ENCODE measurements at places on chromosomes 6 and 20.

DNA sequence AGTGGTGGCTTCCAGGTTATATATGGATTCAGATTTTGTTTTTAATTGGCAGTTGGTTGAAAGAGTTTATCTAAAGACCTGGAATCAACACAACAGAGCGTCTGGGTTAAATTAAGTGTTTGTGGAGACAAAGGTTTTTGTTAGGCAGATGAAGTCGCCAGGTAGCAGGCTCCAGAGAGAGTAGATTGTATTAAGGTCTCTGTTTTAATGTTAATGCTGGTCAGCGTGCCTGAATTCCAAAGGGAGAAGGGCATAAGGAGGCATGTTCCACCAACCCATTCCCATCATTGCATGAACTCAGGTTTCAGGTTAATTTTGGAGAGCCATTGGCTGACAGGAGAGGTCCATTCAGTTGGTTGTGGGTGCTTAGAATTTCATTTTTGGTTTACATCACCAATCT lies 744.1 kb upstream of the GJE1 start:
- DNase-seq = no peak

GRCh38 chr6:17580518-17581048 lies 19.5 kb upstream of the FAM8A1 start:
- no peak for DNase-seq

DNA sequence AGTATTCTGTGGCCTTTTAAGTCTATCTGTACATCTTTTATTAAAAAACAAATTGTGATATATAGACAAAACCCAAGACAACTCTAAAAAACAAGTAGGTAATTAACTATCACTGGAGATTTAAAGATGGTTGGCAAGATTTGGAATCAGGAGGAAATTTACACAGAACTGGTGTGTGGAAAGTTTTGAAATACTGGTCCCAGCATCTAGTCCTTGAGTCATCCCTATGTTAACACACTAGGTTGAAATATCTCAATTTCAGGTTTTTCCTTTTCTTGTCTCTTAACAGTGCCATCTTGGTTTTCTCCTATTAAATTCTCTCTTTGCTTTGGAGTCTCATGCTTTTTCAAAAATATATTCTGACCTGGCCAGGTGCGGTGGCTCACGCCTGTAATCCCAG lies 27.5 kb downstream of the SASH1 start:
- DNase-seq = no peak

DNA sequence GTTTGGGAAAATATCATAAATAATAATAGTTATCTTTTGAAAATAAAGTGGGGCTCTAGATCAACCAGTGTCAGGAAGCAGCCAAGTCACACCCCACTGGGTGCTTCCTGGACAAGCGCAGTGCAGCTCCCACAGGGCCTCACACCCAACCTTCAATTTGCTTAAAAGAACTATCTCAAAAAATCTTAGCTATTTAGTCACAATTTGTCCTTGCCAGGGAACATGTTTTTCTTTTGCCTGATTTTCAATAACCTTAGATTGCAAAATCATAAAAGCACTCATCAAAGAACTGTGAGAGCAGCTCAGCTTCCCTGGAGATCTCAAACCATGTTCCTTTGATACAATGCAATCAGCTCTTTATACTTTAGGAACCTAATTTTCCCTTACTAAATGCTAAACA lies 1.6 kb upstream of the NCOA7 start:
- DNase-seq = no peak

DNA sequence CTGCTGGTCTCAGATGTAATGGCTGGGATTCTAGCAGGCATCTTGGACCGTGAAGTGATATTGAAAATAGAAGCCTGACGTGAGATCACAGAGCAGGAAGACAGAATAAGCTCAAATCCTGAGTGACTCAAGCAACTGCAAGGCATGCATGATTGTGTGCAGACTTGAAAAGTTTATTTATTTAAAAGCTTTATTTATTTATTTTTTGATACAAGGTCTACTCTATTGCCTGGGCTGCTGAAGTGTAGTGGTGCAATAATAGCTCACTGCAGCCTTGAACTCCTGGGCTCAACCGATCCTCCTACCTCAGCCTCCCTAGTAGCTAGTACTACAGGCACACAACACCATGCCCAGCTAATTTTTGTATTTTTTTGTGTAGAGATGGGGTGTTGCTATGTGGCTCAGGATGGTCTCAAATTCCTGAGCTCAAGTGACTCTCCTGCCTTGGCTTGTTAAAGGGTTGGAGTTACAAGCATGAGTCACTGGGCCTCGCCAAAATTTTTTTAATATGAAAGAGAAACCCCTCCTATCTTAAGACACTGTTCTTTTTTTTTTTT lies 40.1 kb upstream of the RNF144B start:
- no peak for DNase-seq

- no peak for DNase-seq
These were observed 137.5 kb downstream of the ATXN1 start for GRCh38 chr6:16623731-16624130.

GRCh38 chr6:4129446-4129845 lies 5.9 kb downstream of the ECI2 start:
- no peak for DNase-seq

DNA sequence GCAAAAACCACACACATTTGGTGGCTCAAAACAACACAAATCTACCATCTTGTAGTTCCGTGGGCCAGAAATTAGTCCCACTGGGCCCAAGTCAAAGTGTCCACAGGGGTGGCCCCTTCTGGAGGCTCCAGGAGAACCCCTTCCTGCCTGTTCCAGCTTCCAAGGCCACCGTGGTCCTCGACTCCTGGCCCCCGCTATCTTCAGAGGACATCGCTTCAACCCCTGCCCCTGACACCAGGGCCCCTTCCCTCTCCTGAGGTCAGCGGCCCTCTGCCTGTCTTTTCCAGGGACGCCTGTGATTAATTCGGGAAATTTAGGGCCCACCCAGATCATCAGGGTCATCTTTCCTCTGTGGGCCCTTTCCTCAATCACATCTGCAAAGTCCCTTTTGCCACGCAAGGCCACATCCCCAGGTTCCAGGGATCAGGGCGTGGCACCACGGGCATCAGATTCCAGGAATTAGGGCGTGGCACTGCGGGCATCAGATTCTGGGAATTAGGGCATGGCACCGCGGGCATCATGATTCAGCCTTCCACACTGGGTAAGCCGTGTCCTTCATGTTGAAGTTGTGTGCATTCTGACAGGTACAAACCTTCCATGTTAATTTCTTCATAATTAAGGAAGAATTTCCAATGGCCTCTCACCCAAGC lies 59.9 kb upstream of the SMOC2 start:
- no peak for DNase-seq

DNA sequence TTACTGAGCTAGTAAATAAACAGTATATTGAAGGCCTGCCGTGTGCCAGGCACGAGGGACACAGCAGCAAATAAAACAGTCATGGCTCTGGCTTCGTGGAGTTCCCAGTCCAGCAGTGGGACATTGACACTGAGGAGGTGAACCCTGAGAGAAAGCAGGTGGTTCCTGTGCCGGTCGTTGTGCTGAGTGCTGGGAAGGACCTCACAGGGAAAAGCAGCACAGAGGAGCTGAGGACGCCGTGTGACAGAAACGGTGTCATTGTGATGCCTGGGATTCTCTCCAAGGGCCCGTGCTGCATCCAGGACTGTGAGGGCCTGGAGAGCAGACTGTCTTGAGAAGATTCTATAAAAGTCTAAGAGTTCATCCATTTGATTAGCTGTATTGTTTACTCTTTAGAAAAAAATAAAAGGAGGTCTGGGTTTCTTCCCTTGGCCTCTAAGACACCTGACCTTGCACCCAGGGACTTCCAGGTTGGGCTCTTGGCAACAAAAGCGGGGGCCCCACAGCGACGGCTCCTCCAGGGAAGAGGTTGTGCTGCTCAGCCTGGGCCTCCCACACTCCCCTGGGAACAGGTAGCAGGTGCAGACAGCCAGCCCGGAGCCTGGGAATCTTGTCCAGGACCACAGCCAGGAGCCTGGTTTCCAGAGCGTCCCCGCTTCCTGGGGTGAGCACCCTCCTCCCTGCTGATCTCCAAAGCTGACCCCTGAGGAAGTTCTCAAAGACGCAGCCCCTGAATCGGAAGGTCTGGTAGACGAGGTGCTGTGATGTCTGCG lies 251.2 kb upstream of the PMEPA1 start:
- no peak for DNase-seq

- DNase-seq = no peak
These were observed 382.6 kb downstream of the SMOC2 start for GRCh38 chr6:168823397-168824212.
